ENCODE measurements at places on chromosomes 12 and 14.
A peak's percentile ranks its signal among the peaks of the same experiment; 100 is the strongest.

GRCh38 chr14:48614003-48614402 is 938.6 kb upstream of the MDGA2 start:
- DNase-seq, result no peak

DNA sequence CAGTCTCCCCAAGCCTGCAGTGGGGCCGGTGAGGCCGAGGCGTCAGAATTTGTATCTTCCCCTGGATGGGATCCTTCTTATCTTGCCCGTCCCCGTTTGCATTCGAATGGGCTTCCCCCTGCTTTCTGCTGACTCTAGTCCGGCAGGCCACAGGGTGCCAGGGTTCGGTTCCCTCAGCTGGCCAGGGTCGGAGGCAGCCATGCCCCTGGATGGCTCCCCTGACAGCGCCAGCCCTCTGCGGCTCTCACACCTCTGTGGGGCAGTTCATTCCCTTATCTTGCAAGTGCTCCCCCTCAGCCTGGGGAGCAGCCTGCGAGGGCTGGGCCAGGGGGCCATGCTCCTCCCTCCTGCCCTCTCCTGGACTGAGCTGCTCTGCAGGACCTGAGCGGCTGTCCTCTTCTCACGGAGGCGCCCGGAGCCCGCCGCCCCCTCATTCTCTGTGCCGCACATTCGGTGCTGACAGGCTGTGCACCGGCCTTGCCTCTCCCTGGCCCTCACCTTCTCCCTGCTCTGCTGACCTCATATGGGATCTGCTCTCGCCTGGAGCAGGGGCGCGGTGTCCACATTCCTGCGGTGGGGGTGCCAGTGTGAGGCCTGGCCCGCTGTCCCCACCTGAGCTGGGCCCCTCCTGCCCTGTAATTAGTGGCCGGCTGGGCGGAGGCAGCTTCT is 32.8 kb downstream of the KIF26A start:
- DNase-seq, result no peak

GRCh38 chr12:70628701-70629480 is 8.3 kb downstream of the PTPRB start:
- DNase-seq, result no peak

GRCh38 chr12:70691018-70691672 is 53.9 kb upstream of the PTPRB start:
- DNase-seq, result no peak

DNA sequence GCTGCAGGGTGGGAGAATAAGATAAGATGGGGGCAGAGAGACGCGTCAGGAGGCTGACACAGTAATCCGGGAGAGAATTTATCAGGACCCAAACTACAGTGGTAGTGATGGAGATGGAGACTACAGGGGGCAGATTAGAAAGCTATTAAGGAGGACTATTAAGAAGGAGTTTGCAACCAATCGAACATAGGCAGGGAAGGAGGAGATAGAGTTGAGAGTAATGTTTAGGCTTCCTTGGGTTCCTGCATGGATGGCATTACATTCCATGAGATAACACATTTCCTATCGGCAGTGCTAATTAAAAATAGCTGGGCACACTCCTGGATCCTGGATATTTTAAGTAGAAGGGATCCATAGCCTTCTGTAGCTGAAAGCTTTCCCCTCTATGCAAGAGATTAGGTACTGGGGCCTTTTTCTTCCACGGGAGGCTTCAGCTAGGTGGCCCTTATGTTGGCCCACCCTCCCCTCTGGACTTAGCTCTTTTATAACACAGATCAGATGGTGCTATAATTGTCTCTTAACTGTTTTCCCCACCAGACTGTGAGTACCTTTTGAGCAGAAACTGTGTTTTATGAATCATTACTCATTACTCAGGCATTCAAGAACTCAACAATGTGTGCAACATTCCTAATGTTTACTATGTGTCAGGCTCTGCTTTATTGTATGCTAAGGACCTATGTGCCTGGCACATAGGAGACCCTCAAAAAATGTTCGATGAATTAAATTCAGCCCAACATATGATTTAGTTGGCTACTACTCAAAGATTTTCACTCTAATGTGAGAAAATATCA is 113.0 kb downstream of the RMST start:
- no peak for DNase-seq

DNA sequence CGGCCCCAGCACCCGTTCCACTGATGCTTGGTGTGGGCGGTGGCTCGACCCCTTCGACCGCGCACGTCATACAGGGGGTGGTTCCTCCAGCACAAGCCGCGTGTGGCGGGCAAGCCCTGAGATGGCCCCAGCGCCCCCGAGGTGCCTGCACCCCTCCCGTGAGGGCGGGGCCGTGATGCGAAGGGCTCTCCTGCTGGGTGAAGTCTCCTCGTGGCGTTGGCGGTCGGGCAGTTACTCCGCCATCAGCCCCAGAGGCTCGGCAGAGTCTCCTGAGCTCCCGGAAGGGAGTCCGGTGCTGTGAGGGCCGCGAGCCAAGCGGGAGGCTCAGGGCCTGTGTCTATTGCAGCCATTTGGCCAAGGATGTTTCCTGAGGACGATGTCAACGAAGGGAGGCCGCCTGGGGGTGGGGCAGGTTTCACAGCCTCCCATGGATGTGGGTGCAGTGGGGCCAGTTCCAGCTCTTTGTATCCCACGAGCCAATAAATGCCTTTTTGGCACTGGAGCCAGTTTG is 78.1 kb upstream of the GALNT9 start:
- no peak for DNase-seq

DNA sequence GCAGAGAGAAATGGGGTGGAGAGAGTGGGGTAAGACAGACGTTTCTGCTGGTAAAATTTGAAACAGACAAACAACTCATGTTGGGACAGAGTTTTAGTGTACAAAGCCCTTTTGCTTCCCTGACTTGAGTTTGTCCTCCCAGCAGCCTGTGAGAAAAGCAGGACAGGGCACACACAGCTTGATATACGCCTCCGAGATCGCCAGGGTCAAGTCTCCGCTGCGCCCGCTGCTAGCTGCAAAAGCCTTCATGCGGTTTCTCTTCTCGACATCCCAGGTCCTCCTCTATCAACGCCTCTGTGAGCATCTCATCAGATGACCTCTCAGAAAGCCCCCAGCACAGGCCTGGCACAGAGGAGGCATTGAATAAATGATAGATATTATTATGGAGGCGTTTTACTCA is 9.4 kb upstream of the BCL11B start:
- DNase-seq, result no peak

- no peak for DNase-seq
These were observed 24.0 kb downstream of the TIMELESS start for GRCh38 chr12:56425193-56425592.

DNA sequence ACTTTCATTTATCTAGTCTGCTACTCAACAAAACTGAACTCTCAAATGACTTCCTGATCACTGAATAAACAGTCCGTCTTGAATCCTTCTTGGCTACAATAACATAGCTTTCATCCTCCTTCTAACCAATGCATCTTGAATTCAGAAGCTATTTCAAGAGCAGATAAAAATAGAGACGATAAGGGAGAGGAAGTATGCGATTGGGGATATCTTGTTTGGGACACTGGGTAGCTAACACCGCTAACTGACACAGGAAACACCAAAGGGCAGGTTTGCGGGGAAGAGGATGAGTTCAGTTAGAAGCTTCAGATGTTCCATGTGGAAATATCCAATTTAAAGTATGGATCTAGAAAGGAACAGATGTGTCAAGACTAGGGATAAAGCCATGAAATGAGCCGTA is 102.5 kb downstream of the SLC41A2 start:
- no peak for DNase-seq

- DNase-seq, result peak; percentile 38
These were observed 86.5 kb downstream of the CAND1 start for GRCh38 chr12:67355428-67356379.

GRCh38 chr12:113456199-113456598 is 15.5 kb downstream of the LHX5 start:
- DNase-seq, result no peak

- DNase-seq, result no peak
These were observed 41.2 kb downstream of the NEUROD4 start for GRCh38 chr12:55061024-55061423.

- DNase-seq, result no peak
These were observed 101.3 kb downstream of the TGFB3 start for GRCh38 chr14:75880512-75880911.

DNA sequence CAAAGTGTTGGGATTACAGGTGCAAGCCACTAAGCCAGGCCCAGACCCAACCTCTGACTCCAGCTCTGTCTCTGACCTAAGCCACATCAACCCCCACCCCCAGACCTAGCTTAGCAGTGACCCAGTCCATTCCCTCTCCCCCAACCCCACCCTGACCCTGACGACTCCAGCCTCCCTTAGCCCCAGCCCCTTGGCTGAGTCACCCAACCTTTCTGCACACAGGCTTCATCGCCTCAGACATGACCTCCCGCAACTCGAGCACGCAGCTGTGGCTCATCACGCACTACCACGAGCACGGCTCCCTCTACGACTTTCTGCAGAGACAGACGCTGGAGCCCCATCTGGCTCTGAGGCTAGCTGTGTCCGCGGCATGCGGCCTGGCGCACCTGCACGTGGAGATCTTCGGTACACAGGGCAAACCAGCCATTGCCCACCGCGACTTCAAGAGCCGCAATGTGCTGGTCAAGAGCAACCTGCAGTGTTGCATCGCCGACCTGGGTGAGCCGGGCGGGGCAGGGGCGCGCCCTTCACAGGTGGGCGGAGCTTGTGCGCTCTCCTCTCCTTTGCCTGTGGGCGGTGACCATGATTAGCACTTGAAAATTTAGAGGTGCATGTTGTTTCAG is 7.8 kb downstream of the ACVRL1 start:
- no peak for DNase-seq

- no peak for DNase-seq
These were observed at the start of gene DIO3 for GRCh38 chr14:101561145-101561896. DIO3 (plus strand) TSS chr14:101561495.

DNA sequence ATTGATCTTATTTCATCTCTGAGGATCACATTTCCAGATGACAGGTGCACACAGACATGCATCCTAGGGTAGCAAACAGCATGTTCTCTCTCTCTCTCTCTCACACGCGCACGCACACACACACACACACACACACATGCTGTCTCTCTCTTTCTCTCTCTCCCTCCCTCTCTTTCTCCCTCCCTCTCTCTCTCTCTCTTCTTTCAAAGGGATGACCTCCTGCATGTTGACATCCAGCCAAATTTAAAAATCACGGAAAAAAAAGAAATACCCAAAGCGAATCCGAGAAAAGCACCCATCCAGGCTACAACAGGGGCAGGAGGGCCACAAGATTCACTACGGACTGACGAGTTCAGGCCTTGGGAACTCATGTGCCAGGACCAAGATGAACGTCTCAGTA is 2.3 kb downstream of the KSR2 start:
- no peak for DNase-seq

GRCh38 chr12:104665296-104665695 is 208.5 kb downstream of the CHST11 start:
- DNase-seq, result no peak

- no peak for DNase-seq
These were observed 217.4 kb upstream of the PDE3A start for GRCh38 chr12:20150835-20151422.

DNA sequence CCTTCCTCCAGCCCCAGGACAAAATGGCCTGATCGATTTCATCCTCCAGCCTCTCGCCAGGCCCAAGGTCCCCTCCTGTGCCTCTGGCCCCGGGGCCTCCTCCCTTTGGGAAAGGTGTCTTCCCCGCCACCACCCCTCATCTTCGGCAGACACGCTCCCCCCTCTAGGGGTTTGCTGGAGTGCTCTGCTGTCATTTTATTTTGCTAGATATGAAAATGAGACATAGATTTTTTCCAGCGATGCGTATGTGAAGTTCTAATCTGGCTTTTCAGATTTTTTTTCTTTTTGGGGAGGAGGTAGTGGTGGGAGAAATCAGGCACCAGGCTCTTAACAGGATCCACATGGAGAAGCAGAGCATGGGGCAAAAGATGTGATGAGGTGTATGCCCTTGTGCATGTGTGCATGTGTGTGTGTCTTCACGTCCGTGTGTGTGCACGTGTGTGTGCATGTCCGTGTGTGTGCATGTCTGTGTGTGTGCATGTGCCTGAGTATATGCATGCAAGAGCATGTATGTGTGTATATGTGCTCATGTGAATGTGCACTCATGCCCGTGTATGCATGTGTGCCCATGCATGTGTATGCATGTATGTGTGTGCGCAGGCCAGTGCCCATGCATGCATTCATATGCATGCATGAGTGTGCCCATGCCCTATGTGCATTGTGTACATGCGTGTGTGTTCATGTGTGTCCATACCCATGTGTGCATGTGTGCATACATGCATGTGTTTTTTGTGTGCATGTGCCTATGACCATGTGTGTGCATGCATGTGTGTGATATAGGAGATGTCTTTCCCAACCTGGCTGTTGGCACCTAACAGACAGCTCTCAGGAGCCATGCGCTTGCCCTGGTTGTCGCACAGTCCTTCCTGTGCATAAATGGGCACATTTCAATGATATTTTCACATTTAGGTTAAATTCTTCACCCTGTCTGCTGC is 203.0 kb downstream of the RBM19 start:
- DNase-seq, result peak; percentile 58

GRCh38 chr12:96617178-96617577 is 127.8 kb downstream of the CFAP54 start:
- no peak for DNase-seq

DNA sequence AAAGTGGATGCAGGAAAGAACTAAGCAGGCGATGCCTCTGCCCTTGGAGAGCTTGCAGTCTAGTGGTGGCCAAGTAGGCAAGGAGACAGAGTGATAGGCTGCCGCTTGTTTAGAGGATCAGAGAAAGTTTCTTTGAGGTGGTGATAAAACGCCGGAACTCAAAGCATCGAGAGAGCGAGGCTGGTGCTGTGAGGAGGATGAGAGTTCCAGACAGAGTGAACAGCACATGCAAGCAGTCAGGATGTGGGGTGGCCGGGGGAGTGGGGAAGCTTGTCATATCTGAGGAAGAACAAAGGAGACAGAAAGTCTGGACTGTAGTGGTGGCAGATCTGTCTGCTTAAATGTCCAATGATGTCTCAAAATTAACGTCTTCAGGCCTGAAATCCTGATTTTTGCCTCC is 319.7 kb downstream of the SNAPC1 start:
- no peak for DNase-seq

GRCh38 chr14:100049220-100049619 is 16.0 kb upstream of the EVL start:
- no peak for DNase-seq

GRCh38 chr14:90201344-90201743 is 55.0 kb upstream of the PSMC1 start:
- DNase-seq, result no peak

All from putamen (tissue), 1 donor.